A549 treated with AZD2906 at 1 μM for 4 hours (cell line): ENCODE measurements at places on chromosomes 1 and 21. TPM values are rescaled to one million over a fixed set of nuclear protein-coding genes. Genes with fewer than 3 reads are reported as not detected.

The SNX7 gene
- 20.8 to 35.1 TPM (median 26.1 TPM) in 5 replicates for total RNA-seq

The ALX3 gene
- total RNA-seq, result not detected in 5 replicates

The CFAP74 gene
- 0.02 to 0.07 TPM (median 0.06 TPM) in 3 of 5 replicates, not detected in the others for total RNA-seq

The MCL1 gene
- 249 to 315 TPM (median 297 TPM) in 5 replicates for total RNA-seq

The NBPF19 gene
- total RNA-seq, result 7.3 to 8.8 TPM (median 7.9 TPM) in 5 replicates

The CCDC27 gene
- total RNA-seq, result not detected in 5 replicates

The SLC25A34 gene
- total RNA-seq, result 0.08 to 0.43 TPM (median 0.18 TPM) in 5 replicates

The OR2T33 gene
- total RNA-seq, result not detected in 5 replicates

The UBE2U gene
- not detected in 5 replicates for total RNA-seq

The NMNAT2 gene
- 0.47 to 0.85 TPM (median 0.70 TPM) in 5 replicates for total RNA-seq

The SYT6 gene
- total RNA-seq, result 0.23 to 0.41 TPM (median 0.29 TPM) in 5 replicates

The GNB1 gene
- total RNA-seq, result 173 to 208 TPM (median 198 TPM) in 5 replicates

The DDR2 gene
- 0.32 to 0.69 TPM (median 0.44 TPM) in 5 replicates for total RNA-seq

The SERTAD4 gene
- total RNA-seq, result 0.37 to 0.65 TPM (median 0.51 TPM) in 5 replicates

The PLA2G2F gene
- not detected in 5 replicates for total RNA-seq

The ASAP3 gene
- 6.1 to 8.3 TPM (median 7.0 TPM) in 5 replicates for total RNA-seq

The KLF17 gene
- 0.33 to 0.50 TPM (median 0.46 TPM) in 5 replicates for total RNA-seq

The KCNK2 gene
- total RNA-seq, result 0.02 to 0.08 TPM (median 0.05 TPM) in 4 of 5 replicates, not detected in the other

The SPRR1A gene
- total RNA-seq, result not detected in 5 replicates

The ADAMTS4 gene
- 0.01 to 0.02 TPM (median 0.01 TPM) in 4 of 5 replicates, not detected in the other for total RNA-seq

The LCE1A gene
- not detected in 5 replicates for total RNA-seq

The DNAI4 gene
- 0.22 to 1.1 TPM (median 0.34 TPM) in 5 replicates for total RNA-seq

The TSPEAR gene
- total RNA-seq, result not detected in 5 replicates

The PRR9 gene
- total RNA-seq, result 0.05 TPM in 1 of 5 replicates, not detected in the others

The BARHL2 gene
- total RNA-seq, result not detected in 5 replicates

The FCRL6 gene
- total RNA-seq, result not detected in 5 replicates

The TDRKH gene
- 5.1 to 5.7 TPM (median 5.3 TPM) in 5 replicates for total RNA-seq

The NFASC gene
- total RNA-seq, result 0.96 to 1.4 TPM (median 1.1 TPM) in 5 replicates

The SLAMF1 gene
- not detected in 5 replicates for total RNA-seq

The F5 gene
- 0.06 to 0.45 TPM (median 0.16 TPM) in 5 replicates for total RNA-seq

The RAD54L gene
- 9.5 to 11.5 TPM (median 11.1 TPM) in 5 replicates for total RNA-seq

The AMY1C gene
- total RNA-seq, result not detected in 5 replicates

The MATN1 gene
- 0.02 to 0.14 TPM (median 0.10 TPM) in 4 of 5 replicates, not detected in the other for total RNA-seq

The MARK1 gene
- 0.07 to 0.12 TPM (median 0.11 TPM) in 5 replicates for total RNA-seq

The HPCAL4 gene
- 0.21 to 0.27 TPM (median 0.23 TPM) in 5 replicates for total RNA-seq

The PRRX1 gene
- total RNA-seq, result 0.06 TPM in 1 of 5 replicates, not detected in the others

The RNF2 gene
- total RNA-seq, result 13.3 to 22.3 TPM (median 16.4 TPM) in 5 replicates

The KCNJ9 gene
- not detected in 5 replicates for total RNA-seq

The DNM3 gene
- 0.33 to 0.64 TPM (median 0.51 TPM) in 5 replicates for total RNA-seq

The SLFNL1 gene
- 0.02 to 0.05 TPM (median 0.05 TPM) in 3 of 5 replicates, not detected in the others for total RNA-seq

The SAMSN1 gene
- total RNA-seq, result 0.05 to 0.07 TPM in 2 of 5 replicates, not detected in the others

The CCDC17 gene
- 0.14 to 0.26 TPM (median 0.23 TPM) in 5 replicates for total RNA-seq

The RAB42 gene
- 3.2 to 3.7 TPM (median 3.5 TPM) in 5 replicates for total RNA-seq

The CHRM3 gene
- total RNA-seq, result 0.01 to 0.09 TPM (median 0.03 TPM) in 5 replicates

The CHI3L1 gene
- 0.11 TPM in 1 of 5 replicates, not detected in the others for total RNA-seq

The PLEKHA6 gene
- 30.7 to 35.1 TPM (median 33.3 TPM) in 5 replicates for total RNA-seq

The ASCL5 gene
- total RNA-seq, result 0.08 to 0.16 TPM (median 0.09 TPM) in 5 replicates

The LCE3D gene
- total RNA-seq, result 2.8 to 4.4 TPM (median 3.1 TPM) in 5 replicates
